ENCODE measurements at places on chromosomes 3 and 15.

GRCh38 chr15:42667855-42668254 is 69.1 kb downstream of the CDAN1 start:
- no peak for DNase-seq

DNA sequence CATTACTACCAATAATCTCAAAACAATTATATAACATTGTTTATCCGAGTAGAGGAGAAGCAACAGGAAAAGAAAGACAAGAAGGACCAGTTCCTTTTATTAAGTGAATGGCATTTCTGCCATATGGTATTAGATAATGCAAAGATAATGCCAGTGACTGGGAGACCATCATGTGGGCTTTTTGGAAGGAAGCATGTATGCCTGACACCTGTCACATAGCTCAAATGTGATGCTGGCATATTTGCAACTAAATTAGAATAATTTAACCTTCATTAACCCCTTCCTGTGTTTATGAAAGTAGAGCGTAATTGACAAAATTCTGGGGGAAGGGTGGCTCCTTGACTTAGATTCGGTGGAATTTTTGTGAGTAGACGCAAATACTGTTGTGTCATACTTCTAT is 733.0 kb downstream of the TUSC7 start:
- DNase-seq = no peak

DNA sequence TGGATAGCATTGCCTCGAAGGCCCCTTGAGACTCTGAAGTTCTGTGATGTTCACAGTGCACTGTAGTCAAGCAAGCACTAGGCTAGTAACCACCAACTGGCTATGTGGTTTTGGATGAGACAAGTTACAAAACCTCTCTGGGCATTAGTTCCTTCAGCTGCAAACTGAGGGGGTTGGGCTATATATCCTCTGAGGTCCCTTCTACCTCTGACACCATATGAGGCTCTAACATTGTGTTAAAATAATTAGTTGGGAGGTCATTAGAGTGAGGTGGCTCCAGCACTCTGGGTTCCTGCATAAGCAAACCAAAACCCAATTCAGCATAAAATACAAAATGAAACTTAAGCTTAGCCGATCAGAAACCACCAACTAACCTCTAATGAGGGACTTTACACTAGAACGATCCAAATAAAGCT is 209.5 kb upstream of the LRRN1 start:
- no peak for DNase-seq

DNA sequence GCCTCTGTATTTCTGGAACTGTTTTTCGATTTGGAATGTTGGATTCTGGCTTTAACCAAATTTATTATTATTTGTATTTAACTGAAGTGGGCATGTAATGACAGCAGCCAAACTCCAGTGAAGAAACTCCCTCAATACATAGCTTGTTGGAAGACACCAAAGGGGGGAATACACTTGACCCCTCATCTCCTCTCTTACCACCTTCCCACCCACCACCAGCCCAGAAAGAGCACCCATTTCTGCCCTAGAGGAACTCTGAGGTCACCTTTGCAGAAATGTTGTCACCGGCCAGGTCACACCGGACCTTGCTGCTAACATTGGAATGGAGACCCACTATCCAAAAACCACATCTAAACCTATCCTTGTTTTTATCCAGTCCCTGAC is 58.6 kb upstream of the CA12 start:
- no peak for DNase-seq

GRCh38 chr3:43410592-43410991 is 124.3 kb downstream of the SNRK start:
- no peak for DNase-seq

- DNase-seq = no peak
Observed at GRCh38 chr3:79211586-79212359, 556.0 kb downstream of the ROBO1 start.

DNA sequence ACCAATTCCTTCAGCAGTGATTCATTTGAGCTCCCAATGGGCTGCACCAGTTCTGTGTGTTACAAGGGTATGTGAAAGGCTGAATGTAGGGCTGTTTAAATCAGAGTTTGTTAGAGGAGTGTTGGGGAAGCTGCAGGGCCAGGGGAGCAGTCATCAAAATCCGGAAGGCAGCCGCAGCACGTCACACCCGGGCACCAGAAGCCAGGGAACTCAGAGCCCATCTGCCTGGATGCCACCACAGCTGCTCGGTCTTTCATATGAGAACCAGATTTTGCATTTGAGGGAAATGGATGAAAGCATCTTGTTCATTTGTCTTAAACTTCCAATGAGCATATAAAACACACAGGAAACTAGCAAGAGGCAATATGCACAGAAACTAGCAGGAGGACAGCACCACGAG is 24.2 kb upstream of the NEO1 start:
- no peak for DNase-seq

DNA sequence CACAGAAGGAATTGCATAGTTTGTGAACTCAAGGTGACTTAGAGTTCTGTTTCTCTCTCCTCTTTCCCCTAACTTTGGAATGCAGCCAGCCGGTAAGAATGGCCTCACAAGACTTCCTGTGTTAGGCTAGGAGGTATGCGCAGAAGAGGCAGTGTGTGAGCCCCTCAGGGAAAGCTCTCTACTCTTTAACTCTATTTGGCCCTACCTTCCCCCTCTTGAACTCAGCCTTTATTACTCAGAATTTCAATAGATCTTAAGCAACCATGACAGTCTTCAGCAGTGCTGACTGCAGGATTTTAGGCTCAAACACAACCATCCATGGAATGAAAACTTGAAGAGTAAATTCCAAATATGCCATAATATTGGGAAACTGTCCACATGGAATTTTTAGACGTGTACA is 209.5 kb downstream of the DTWD1 start:
- DNase-seq = no peak

- DNase-seq = no peak
Observed at GRCh38 chr3:125250973-125251372, 38.4 kb upstream of the SLC12A8 start.

GRCh38 chr3:45179163-45179562 is 33.0 kb upstream of the CDCP1 start:
- no peak for DNase-seq

DNA sequence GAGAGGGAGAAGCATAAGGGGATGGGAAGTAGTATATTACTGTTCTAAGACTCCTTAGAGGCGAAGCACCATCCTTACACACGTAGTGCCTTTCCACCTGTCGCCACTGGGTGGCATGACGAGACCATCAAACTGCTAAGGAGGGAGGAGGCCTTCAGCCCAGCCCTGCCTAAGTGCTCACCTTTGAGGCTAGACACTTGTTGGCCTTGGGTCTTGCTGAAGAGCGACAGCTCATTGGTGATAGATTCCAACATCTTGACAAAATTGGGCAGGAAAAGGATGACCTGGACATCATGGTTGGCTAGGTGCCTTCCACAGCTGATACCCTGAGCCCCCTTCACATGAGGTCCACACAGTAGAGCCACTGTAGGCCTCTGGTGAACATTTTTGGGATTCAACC is 19.6 kb downstream of the CLK3 start:
- DNase-seq = no peak

DNA sequence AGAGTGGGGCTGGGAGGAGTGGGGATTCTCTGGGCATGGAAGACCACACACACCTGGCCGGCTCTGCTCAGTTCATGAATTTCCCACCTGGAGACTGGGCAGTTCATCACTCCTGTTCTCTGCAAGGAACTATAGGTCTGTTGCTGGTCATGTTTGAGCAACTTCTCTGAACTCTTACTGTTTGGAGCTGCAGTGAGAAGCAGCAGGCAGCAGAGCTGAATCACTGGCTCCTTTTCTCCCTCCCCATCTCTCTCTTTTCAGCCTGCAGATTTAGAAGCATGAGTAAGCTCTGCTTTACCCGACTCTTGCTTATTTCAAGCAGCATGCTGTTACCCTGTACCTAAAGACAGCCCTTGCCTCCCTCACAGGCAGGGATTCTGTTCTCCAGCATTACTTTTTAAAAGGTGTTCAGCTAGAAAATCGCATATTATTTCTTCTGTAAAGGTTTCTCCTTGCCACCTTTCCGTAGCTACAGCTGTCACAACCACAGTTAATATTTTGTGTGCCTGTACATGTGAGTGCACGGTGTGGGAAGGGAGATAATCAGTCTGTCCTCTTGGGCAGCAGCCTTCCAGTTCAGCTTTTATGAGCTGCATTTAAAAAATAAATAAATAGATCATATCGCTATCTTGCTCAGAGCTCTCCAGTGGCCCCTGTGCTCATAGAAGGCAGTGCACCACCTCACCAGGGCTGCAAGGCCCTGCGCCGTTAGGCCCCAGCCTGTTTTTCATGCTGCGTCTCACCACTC is 131.6 kb downstream of the CHCHD6 start:
- no peak for DNase-seq

- DNase-seq = peak; percentile 14
Observed at GRCh38 chr3:41716471-41716870, 245.4 kb downstream of the ULK4 start.
